ENCODE measurements at places on chromosomes 2 and 18. TPM values are rescaled to one million over a fixed set of nuclear protein-coding genes. Genes with fewer than 3 reads are reported as not detected.

CCDC74B gene
- total RNA-seq, result 7.2 TPM

EMILIN1 gene
- total RNA-seq, result 170 TPM

NT5DC4 gene
- total RNA-seq, result not detected

STPG4 gene
- total RNA-seq, result not detected

XDH gene
- total RNA-seq, result not detected

ANKRD36B gene
- total RNA-seq, result 8.5 TPM

CGREF1 gene
- total RNA-seq, result 2.1 TPM

- no peak for DNase-seq
Measured at GRCh38 chr2:188319838-188320237, 28.2 kb downstream of the GULP1 start.

- no peak for DNase-seq
Measured at GRCh38 chr18:33052886-33053285, 280.1 kb upstream of the KLHL14 start.

DNA sequence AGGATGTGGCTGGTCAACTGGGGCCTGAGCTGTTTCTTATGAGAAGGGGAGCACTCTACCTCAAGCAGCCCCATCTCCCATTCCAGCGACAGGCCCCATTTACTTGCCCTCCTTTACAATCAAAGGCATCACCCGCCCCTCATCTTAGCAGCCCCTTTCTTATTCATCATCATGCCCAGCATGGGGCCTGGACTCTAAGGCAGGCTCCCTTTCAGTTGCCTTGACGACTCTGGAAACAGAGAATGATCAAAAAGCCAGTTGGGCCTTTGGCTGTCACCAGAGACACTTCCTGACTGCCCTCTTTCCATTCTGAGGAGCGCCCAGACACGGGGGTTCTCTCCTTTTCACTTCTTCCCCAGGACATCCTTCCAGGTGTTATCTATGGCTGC is 11.2 kb downstream of the CELF4 start:
- DNase-seq, result no peak

GRCh38 chr2:105390454-105390853 is 8.4 kb downstream of the FHL2 start:
- no peak for DNase-seq

- DNase-seq, result no peak
Measured at GRCh38 chr2:238853721-238854120, 5.8 kb downstream of the TWIST2 start.

DNA sequence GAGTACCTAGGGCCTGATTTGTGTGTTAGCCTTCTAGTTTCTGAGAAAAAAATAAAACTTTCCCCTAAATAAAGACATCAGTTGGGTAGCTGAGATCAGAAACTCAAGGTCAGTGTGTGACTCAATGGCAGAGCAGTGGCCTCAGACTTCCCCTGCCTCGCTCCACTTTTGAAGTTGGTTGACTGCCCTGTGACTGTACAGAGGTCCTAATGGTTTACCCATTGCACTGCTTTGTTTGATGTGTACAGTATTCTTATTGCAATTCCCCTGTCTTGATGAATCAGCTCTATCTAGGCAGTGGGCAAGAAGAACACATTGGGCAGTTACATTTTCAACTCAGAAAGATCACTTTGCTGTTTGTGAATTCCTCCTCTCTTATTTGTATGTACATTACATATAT is 315.7 kb downstream of the KCNS3 start:
- DNase-seq, result no peak

- no peak for DNase-seq
Measured at GRCh38 chr2:3208591-3208990, 169.0 kb downstream of the EIPR1 start.

DNA sequence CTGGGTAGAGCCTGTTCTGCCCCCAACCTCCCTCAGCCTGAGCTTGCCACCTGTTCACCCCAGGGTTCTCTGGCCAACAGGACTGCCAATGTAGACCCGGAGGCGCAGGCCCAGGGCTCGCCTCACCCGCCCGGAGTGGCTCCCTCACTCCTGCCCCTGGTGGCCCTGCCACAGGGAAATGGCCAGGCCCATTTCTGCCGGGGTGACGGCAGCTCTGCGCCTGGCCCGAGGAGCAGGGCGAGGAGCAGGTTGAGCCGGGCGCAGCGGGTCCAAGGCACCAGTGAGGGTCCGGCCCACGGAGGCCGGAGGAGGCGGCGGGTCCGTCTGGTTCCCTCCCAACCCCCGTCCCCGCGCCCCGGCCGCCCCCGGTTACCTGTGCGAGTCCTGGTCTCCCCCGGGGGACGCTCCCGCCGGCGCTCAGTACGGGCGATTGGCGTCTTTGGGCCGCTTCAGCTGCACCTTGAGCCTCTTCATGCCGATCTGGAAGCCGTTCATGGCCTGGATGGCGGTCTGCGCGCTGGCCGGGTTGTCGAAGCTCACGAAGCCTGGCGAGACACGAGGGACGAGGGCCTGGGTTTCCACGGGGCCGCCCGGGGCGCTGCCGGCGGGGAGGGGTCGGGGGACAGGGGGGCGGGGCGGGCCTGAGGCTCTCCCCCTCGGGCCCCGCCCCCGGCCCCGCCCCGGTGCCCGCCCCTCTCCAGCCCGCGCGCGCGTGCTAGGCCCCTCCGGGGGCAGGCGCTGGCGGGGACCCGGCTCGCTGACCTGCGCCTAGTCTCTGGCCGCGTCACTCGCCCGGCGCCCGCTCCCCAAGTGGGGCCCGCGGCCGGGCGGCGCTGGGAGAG is 312.0 kb downstream of the CELF4 start:
- DNase-seq, result no peak

DNA sequence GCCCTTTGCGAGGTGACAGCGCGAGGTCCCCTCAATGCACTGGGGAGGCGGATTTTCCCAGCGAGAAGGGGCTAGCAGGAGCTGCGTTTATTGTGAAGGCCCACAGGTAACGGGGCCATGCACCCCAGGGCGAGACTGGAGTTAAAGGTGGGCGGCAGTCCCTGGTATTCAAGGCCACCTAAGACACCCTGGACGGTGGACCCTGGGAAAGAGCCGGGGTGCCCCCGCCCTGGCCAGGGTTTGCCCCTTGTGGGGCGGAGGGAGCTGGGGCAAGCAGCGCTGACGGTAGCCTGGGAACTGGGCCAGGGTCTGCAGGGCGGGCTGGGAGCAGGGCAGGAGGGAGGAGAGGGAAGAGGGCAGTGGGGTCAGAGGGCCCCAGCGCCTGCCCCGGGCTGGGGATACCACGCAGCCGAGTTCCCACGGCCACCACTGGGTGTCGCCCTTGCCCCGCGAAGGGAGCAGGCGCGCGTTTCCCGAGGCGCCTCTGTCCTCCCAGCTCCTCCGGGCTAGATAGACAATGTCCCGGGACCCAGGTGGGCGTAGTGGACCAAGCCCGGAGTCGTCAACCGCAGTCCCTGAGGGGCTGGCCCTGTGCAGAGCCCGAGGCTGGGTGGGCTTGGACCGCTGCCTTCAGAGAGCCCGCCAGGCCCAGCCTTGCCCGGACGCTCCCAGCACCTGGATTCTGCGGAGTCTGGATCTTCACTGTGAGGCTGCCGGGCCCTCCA is 80.2 kb downstream of the SMAD4 start:
- peak; percentile 59 for DNase-seq

DNA sequence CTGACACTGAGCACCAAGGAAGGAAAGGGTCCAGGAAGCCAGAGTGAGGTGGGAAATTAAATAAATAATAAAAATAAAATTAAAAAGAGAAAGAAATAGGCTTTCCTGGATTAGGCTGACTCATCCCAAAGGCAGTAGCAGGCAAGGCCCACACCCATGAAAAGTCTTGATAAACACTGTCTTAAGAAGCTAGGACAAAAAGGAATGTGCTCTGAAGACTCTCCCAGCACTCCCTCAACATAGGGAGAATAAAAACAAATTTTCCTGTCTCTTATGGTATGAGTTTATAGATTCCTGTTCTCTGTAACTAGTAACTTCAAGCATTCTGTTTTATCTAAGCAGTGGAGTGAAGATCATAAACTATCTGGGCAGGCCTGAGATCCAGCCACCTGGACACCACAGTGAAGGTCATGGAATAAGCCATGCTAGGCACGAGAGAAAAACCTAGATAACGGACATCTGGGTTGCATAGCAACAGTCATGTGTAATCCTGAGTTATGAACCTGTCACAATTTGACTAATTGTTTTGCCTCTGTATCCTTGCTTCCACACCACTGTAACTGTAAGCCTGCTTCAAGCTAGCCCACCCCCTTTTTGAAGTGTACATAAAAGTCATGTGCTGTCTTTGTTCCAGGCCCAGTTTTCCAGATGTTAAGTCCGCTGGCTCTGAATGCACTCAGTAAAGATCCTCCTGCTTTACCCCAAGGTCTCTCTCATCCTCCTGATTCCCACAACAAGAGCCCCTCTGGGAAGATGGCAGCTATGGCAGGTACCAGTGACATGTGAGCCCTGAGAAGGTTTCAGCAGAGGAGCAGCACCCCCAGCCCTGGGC is 107.8 kb downstream of the NDUFA10 start:
- no peak for DNase-seq

GRCh38 chr2:189521699-189522434 is 58.7 kb downstream of the SLC40A1 start:
- DNase-seq, result no peak

- peak; percentile 80 for DNase-seq
Measured at GRCh38 chr18:35376742-35377695, at the start of gene ZNF396. Gene ZNF396, minus strand, starts transcription at chr18:35377337. Its CDS starts 3,045 bp downstream, at chr18:35374292.

- DNase-seq, result no peak
Measured at GRCh38 chr2:168060986-168061750, 186.2 kb downstream of the STK39 start.

- no peak for DNase-seq
Measured at GRCh38 chr2:62034715-62035114, 129.2 kb downstream of the COMMD1 start.

DNA sequence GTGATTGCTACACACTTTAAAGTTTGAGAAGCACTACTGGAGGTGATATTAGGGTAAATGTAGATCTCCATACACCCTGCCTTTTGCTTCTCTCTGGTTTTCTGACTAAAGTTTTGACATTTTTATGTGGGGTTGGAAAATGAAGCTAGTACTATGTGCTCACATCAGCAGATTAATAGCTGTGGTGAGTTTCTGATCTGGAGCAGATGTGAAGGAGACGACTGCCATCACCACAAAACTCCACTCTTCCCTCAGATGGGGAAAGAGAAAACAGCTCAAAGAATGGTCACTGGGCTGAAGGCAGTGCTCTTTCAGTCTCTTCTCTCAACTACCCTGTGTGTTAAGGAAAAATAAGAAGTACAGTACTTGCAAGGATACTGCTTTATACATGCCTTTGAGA is 37.2 kb downstream of the PLEKHA3 start:
- DNase-seq, result no peak

DNA sequence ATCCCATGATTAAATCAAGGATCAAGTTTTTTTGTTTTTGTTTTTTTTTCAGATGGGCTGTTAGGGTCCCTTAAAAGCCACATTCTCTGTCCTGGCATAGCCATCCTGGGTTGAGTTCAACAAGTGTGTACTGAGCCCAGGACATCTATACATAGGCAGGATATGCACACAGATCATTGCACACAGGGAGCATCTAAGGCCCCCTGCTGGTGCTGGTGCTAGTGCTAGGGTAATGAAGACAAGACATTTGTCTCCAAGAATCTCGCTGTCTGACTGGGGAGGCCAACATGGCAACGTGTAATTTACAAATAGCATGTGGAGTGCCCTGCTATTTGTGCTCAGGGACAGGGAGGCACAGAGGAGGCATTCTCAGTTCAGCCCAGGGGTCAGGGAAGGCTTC is 124.5 kb downstream of the VAPA start:
- no peak for DNase-seq

DNA sequence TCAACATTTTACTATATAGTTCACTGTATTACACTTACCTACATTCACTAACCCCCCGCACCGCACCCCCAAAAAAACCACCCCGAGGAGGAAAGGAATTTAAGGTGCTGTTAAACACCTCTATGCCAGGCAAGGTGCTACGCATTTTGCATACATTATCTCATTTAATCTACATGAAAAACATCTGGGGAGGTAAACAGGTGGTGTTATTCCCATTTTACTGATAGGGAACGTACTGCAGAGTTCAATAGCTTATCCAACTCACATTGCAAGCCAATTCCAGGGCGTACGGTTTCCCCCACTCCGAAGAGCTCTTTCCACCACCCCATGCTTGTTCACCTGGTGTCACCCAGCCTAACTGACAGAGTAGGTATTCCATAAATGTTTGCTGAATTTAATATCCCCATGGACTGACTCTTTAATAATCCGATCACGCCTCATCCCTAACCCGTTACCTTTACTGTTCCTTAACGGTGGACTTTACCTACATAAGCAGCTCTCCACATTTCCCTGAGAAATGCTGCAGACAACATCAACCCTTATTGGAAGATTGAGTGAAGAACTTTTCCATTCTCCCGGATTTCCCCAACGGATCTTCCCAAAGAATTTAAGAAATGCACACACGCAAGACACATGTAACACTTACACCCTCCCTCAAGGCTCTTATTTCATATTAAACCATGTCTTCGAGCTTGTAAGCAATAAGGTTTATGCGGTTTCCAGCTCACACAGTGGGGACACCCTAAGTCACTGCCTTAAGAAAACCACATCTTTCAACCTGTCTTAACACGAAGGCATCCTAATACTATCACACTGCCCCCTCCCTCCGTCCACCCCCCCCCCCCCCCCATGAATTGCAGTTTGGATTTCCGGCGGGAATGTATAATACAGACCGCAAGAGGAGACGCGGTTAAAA is 1.2 kb downstream of the RAPH1 start:
- DNase-seq, result no peak

DNA sequence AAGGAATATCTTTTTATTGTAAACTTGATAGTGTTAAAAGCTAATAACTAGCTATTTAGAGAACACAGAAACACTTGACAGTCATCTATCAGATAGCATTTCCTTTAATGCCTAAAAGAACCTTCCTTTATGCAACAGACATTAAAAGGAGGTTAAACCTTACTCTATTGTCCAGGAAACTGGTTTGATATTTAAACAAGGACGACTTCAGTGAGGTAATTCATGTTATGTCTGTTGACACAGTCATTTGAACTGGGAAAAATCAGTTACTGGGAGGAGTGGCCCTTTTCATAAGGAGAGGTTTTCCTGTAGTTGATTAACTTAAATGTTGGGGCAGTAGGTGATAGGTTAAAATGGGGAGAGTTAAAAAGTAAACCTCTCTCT is 6.7 kb downstream of the TGIF1 start:
- DNase-seq, result no peak

DNA sequence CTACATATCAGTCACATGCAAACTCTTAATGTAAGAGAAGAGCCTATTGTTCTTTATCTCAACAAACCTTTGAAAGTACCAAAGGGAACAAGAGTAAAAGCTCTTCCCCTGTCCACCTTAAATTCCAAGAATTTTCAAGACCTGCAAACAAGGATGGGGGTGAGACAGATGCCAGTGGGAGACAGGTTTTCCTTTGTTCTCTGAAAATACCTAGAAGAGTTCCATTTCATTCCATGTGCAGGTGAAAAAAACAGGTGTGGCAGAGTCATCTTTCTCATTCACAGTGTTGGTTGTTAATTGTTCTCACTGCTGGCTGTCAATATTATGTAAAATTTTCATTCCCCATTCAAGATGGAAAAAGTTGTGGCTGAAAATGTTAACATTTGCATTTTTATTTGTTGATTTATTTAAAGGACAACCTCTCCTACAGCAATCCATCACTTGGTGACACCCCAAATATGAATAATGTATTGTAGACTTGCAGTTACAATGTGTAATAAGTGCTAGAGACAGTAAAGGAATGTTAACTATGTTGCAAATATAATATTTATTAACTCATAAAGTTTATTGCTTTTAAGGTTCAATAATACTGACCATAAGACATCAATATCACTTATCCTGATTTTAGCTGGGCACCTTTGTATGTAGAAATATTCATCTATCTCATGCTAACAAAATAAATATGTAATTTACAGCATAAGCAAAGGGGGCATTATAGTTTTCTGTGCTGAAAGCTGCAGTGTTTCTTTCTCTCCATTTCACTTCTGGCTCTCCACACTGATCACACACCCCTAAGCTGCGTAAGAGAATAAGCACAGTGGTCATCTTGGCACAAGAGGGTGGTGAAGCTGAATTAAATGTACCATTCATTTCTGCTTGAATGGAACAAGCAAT is 347.0 kb downstream of the KIAA1328 start:
- no peak for DNase-seq

All from SJSA1 (cell line).